Activated naive CD8-positive, alpha-beta T cell treated with anti-CD3 and anti-CD28 coated beads, Interleukin-2, amount 50 U/mL, for 24 hours (primary cell): ENCODE measurements at places on chromosomes 3 and 15.

DNA sequence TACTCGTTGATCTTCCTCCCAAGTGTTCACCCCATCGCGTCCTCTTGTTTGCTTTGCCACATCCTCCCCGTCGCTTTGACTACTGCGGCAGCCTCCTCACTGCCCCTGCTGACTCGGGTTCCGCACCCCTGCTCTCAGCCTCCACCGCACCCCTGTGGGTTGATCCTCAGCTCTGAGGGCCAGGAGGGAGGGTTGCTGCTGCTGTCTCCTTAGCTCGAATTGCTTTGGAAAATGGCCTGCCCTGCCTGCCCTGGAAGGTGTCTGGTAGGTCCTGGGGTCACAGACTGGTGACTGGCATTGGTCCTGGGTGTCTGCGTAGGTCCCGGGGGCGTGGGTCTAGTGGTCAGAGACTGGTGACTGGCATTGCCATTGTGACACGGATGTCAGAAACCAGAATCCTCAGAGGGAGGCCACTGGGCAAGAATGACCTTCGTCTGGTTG is 9.4 kb downstream of the MUC4 start:
- peak; percentile 35 for DNase-seq

GRCh38 chr3:115808816-115809215 is 185.5 kb downstream of the GAP43 start:
- DNase-seq: no peak

DNA sequence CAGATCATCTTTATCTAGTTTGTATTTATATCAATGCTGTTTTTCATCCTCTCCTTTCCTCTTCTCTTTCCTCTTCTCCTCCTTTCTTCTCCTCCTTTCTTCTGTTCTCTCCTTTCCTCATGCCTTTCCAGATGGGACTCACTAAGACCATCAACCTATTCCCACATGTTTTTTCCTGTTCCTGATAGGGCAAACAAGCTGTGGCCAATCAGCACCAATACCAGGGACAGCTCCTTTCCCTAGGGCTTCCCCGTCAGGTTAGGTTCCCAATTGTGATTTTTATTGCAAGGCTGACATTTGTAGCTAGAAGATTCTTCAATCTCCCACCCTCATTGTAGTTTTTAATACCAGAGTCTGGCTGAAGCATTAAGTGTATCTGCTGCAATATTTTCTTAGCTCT is 76.3 kb upstream of the COL8A1 start:
- no peak for DNase-seq

DNA sequence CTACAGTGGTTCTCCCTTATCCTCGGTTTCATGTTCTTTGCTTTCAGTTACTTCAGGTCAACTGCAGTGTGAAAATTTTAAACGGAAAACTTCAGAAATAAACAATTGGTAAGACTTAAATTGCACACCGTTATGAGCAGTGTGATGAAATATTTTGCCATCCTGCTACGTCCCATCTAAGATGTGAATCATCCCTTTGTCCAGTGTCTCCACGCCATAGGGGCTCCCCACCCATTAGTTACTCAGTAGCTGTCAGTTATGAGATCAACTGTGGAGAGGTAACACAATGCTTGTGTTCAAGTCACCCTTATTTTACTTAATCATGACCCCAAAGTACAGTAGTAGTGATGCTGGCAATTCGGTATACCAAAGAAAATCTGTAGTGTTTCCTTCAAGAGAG is 47.4 kb downstream of the TJP1 start:
- no peak for DNase-seq

DNA sequence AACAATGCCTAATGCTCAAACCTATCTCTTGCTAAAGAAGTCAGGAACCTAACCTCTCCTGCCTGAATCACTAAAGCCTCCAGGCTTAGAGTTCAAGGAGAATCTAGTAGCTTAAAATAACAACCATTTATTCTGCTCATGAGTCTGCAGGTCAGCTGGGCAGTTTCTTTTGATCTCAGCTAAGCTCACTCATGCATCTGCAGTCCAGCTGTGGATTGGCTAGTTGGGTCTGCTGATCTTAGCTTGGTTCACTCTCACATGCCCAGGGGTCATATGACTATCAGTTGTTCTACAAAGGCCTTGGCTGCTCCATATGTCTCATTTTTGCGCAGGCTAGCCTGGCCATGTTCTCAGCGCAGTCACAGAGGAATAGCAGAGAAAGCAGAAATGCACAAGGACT is 109.2 kb upstream of the STT3B start:
- DNase-seq: no peak

- peak; percentile 58 for DNase-seq
Measured at GRCh38 chr15:89171136-89172072, 50.0 kb downstream of the RLBP1 start.

DNA sequence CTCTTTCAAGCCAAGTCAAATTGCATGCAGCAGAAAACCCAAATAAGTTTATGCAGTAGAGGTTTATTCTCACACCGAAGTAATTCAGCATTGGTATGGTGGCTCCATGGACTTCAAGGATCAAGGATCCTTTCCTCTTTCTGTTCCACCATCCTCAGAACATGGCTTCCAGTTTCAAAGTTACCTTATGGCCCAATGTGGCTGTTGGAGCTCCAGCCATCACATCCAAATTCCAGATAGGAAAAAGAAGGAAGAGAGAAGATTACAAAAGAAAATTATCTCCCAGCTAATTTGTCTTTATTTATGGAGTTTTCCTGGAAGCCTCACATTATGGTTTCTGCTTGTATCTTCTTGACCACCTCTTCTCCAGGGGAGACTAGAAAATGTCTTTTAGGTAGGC is 282.5 kb upstream of the CTDSPL start:
- DNase-seq: no peak

GRCh38 chr3:52373676-52374075 is 57.6 kb downstream of the DNAH1 start:
- no peak for DNase-seq

- no peak for DNase-seq
Measured at GRCh38 chr3:73550032-73550431, 74.7 kb downstream of the PDZRN3 start.

- no peak for DNase-seq
Measured at GRCh38 chr15:31461375-31461774, 134.7 kb downstream of the KLF13 start.

DNA sequence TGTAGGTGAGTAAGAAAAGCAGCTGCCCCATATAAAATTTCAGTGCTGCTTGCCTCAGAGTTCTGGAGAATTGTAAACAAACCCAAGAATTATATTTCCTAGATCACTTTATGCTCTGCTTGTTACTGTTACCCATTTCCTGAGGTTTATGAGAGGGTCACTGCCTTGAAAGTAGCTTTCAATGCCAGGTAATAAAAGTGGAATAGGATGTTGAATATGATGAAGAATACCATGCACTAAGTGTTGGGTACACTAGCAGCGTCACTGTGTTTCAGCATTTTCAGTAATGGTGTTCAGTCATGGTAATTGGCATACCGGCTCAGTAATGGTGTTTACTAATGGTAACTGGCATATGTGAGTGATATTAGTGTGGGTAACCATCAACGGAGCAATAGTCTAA is 449.8 kb upstream of the TPRG1 start:
- DNase-seq: no peak

DNA sequence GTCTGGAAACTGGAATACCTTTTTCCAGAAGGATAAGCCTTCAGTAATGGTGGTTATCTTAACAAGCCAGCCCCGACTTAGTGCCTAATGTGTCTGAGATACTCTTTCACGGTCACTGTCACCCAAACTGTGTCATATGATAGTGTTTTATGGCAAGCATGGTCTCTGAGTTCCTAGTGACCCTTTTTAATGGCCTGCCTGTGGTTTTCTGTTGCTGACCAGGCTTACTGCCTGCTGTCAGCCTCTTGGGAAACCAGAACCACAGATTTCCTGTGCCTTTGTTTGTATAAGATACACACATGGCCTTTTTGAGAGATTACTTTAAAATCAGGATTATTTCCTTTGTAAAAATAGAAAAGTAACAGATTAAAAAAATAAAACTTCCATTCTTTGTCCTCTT is 22.4 kb downstream of the HPS3 start:
- DNase-seq: no peak

DNA sequence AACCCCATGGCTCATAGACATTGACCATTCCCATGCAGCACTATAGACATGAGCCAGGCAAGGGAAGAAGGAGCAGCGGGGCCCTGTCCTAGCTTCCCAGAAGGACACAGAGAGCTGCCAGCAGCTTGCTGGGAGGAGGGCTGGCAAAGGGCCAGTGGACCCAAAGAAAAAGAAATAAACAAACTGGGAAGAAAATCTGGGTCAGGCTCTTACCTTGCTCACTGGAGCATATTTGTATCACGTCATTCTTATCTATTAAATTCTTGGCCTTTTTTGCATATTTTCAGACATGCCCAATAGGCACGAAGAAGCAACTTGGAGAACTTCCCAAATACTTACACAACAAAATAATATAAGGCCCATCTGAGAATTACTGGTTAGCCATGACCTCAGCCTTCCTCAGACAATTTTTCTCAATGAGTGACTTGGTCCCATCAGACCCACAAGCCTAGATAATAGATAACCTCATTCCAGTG is 28.4 kb downstream of the RASGRP1 start:
- no peak for DNase-seq
